Cardiac fibroblast (primary cell): ENCODE measurements at places on chromosomes 3 and 15.

DNA sequence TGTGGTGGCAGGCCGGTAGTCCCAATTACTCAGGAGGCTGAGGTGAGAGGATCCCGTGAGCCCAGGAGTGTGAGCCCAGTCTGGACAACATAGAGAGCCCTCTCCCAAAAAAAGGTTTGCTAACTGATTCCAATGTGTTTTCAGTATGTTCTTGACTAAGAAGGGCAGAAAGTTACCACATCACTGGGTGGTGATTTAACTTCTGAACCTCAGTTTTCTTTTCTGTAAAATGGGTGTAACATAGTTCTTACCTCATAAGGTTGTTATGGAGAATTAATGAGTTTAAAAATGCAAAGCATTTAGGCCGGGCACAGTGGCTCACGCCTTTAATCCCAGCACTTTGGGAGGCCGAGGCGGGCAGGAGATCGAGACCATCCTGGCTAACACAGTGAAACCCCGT is 28.5 kb upstream of the RAF1 start:
- no peak for DNase-seq

DNA sequence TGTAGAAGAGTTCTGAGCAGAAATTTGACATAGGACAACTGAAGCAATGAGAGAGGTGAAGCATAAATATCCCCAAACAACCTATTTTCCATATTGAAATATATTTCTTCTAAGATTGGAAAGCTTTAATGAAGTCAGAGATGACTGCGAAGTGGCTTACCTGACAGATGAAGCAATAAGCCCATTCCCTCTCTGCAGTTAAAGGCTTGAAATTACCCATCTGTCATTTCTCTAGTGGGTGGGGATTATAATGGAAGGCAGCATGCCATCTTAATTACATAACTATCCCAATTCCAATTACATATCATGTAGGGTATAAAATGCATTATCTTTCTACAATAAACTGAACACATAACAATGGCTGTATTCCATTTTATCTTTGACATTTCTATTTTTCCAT is 1070.5 kb downstream of the SI start:
- no peak for DNase-seq

DNA sequence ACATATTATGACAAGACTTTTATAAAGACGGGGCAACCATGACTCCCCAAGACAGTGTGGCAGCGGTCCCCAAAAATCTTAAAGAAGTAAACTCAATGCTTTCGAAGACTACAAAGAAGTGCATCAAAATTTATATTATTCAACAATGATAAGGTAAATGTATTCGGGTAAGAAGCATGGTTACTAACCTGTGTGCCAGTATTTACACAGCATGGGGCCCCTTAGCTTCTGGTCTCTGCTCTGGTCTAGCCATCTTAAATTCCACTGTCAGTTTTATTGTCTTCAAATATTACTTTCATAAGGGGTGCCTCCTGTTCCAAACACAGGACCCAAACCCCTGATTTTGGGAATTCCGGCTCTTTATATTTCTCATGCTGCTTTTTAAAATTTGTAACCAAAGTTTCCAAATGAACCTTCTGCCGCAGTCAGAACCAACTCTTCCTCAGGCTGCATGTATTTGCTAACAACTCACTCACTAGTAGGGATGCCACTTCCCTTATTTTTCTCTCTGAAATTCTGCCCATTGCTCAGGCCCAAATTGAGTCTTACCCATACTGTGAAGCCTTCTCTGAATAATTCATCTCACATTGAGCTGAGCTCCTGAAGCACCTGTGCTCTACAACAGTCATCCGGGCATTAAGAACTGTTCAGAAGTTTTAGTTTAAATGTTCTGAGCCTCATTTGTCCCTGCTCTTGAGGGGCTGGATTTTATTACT is 1.2 kb downstream of the TTC23 start:
- no peak for DNase-seq

DNA sequence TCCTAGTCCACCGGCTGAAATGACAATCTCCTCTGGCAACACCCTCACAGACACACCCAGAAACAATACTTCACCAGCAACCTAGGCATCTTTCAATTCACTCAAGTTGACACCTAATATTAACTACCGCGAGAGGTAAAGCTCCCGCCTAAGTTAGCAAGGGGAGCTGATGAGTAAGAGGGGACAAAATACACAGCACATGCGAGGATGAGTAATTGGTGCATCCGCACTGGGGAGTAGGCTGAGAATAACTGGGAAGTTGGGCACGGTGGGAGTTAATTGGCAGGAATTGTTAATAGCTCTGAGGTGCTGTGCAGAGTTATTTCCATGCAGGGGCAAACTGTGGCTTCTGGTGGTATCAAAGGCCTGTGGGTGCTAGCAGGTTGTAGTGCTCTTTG is 14.5 kb upstream of the PLD1 start:
- DNase-seq, result peak; percentile 57

GRCh38 chr3:139227827-139228226 is 116.0 kb upstream of the MRPS22 start:
- DNase-seq, result no peak

DNA sequence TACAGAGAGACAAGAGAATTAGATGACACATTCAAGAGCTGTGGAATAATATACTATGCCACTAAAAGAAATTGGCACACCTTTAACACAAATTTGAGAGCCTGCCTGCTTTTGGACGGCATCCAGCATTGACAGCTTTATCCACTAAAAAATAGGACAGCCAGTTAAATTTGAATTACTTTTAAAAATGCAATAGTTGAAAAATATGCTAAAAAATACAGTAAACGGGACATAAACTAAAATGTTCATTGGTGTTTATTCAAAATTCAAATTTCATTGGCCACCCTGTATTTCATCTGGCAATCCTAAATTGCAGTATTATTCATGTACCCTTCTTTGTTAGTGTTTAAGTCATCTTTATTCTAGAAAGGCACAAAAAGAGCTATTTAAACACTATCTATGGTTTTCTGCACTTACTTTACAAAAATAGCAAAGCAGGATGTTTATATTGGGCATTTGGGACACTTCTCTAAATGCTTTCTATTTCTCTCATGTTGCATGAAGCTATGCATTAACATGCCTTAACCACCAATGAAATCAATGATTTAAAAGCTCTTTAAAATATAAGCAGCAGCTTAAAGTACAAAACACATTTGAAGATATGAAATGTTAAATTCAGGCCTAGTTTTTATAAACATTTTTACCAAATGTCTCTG is 160.1 kb downstream of the NEK10 start:
- no peak for DNase-seq

GRCh38 chr15:61851955-61852354 is 208.3 kb downstream of the VPS13C start:
- DNase-seq, result no peak

DNA sequence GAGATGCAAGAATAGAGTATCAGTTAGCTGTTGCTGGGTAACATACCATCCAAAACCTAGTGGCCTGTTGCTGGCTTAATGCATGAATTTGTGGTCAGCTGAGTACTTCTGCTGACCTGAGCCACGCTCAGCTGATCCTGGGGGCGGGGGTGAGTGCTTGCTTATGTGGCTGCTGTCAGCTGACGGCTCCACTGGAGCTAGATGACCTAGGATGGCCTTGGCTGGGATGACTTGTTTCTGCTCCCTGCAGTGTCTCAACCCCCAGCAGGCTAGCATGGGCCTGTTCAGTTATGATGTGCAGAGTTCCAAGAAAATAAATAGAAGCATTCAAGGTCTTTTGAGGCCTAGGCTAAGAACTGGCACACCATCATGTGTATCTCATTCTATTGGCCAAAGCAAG is 63.9 kb downstream of the FBLN2 start:
- DNase-seq, result peak; percentile 39

- DNase-seq, result no peak
Observed at GRCh38 chr15:42079401-42079908, 14.9 kb downstream of the PLA2G4D start.

DNA sequence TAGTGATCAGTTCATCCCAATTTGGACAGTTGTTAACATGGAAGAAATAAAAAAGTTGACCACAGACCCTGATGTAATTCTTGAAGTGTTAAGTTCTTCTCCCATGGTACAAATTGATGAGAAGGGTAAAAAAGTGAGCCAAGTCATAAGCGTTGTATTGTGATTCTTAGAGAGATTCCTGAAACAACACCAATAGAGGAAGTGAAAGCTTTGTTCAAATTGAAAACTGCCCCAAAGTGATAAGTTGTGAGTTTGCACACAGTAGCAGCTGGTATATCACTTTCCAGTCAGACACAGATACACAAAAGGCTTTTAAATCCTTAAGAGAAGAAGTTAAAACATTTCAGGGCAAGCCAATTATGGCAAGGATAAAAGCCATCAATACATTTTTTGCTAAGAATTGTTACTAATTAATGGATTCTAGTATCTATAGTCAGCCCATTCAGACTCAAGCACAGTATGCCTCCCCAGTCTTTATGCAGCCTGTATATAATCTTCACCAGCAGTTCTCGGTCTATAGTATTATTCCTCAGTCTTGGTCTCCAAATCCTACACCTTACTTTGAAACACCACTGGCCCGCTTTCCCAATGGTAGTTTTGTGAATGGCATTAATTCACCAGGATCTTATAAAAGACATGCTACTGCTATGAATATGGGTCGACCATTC is 38.2 kb downstream of the CDIN1 start:
- DNase-seq, result no peak

DNA sequence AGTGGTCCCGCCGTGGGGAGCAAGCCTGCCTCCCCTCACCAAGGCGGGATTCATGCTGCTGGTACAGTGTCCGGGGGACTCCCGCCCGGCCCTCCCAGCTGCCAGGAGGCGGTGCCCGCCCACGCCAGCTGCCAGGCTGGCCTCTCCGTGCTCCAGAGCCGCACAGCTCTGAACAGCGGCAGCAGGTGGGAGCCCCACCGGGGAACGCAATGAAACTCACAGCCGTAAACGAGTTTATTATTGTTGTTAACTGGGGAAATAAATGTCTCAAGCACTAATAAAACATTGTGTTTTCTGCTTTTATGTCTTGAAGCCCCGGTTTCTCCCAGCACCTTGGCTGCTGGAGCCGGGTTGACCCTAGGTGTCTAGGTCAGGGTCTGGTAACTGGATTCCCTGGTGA is 317.7 kb upstream of the TLE3 start:
- DNase-seq, result no peak

DNA sequence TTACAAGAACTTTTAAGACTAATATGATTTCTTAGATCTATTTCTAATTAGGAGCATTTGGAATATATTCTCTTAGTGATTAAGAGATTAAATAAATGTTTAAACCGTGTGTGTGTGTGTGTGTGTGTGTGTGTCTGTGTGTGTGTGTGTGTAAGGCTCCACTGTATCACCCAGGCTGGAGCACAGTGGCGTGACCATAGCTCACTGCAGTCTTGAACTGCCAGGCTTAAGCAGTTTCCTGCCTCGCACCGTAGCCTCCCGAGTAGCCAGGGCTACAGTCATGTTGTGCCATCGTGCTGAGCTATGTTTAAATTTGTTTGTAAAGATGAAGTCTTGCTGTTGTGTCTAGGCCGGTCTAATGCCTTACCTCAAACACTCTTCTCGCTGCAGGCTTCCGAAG is 109.4 kb downstream of the KLHL25 start:
- no peak for DNase-seq

DNA sequence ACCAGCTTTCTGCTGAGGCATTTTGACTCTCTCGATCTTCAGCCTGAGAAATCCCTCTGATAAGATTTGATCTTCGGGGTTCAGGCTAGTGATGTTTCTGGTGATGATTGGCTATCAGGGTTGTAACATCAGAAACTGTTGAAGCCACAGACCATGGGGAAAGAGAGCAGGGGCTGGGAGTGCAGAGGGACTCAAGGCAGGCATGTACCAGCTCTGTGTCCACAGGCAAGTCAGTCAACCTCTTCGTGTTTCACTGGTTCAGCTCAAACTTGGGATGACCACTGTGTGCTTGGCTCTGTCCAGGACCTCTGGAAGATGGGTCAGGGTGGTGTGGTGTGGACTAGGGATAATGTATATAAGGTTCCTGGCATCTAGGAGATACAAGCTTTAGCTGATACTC is 116.5 kb downstream of the EEFSEC start:
- no peak for DNase-seq

DNA sequence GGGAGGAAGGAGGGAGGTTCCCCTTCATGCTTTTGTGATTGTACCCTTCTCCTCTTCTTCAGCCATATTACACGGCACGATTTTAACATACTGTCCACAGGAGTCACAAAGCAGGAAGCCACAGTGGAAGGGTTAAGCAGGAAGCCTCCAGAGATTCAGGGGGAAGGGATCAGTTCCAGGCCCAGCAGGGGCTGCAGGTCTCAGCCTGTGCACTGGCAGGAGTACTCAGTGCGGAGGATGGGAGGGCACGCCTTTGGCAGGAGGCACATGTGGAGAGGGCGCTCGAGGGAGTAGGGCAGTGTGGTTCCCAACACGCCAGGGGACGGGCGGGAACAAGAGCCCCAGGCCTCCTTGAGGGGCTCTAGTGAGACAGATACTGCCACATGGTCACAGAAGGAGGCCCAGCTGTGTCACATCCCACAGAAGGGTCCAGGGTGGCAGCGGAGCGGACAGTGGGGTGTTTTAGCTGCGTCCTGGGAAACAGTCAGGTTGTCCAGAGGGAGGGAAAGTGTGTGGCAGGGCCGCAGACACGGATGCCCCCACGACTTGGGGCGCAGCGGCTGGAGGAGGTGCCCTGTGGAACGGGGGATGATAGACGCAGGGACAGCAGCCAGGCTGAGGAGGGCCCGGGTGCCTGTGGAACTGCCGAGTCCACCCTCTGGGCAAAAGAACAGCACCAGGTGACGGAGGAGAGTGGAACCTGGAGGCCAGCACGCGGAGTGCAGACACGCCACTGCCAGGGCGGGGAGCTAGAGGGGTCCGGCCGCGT is 77.5 kb downstream of the CHSY1 start:
- DNase-seq, result no peak

GRCh38 chr3:126672741-126673140 is 17.8 kb upstream of the TXNRD3 start:
- DNase-seq, result no peak

- DNase-seq, result no peak
Observed at GRCh38 chr3:87318617-87319021, 42.2 kb upstream of the POU1F1 start.

GRCh38 chr15:90807786-90808086 is 60.7 kb upstream of the FURIN start:
- no peak for DNase-seq

DNA sequence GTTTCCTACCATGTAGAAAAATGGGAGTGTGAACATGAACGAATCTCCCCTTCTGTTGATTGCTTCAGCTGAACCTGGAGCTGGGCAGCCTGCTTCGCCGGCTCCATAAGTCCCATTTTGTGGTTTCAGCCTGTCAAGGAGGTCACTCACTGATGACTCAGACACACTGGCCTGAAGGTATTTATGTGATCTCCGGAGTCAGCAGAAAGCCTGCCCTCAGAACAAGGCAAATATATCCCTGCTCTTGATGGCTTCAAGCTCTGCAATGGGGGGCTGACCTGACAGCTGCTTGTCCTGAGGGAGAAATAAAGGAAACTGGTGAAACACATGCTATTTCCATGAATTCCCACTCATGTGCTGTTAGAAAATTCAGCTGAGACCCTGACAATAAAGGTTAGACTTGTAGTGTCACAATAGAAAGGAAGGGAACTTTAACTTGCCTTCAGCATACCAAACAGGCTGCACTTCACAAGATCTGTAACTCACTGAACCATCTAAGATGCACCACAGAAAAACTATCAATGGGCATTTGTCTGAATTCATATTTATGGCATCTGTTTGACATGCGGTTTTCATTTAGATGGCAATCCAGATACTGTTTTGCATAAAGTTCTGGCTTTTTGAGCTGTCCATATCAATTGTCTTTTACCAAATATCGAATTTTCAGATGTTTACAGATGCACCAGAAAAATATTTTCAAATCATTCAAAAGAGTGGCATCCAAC is 282.0 kb upstream of the VEPH1 start:
- DNase-seq, result peak; percentile 83
